ENCODE measurements at places on chromosomes 3 and 15.

DNA sequence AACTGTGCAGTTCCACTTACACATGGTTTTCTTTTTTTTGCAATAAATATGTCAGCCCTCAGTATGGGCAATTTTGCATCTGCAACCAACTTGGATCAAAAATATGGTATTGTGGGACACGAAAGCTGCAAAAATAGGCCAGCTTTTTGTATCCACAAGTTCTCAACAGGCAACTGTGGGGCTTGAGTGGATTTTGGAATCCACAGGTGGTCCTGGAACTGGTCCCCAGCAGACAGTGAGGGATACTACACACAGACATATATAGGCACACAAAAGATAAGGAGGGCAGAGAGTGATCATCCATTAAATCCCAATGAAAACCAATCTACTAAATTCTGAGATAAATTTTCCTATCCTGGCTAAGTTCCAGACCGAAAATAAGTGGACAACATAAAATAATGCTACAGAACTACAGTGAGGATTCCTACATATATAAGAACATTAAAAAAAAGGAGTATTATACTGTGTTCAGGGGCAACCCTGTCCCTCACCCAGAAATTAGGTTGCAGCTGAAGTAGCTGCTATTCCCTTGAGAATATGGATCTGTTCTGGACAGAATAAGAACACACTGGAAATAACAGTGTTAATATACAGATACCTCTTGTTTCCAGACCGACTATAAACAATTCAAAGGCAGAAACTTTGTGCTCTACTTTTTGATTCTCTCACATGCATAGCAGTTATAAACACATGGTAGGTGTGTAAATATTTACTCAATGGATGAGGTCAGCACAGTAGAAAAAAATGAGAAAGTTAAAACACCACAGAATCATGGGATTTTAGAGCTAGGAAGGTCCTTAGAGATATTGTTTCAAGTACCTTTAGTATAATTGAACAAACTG is 25.4 kb downstream of the DENND4A start:
- no peak for DNase-seq

- DNase-seq: no peak
These were observed 3.9 kb downstream of the KCNMB2 start for GRCh38 chr3:178540184-178540583.

- DNase-seq: no peak
These were observed 5.1 kb downstream of the HEMK1 start for GRCh38 chr3:50574444-50574831.

- DNase-seq: no peak
These were observed 169.4 kb downstream of the MINAR1 start for GRCh38 chr15:79601405-79602086.

- no peak for DNase-seq
These were observed 178.7 kb downstream of the THRB start for GRCh38 chr3:24315971-24316370.

DNA sequence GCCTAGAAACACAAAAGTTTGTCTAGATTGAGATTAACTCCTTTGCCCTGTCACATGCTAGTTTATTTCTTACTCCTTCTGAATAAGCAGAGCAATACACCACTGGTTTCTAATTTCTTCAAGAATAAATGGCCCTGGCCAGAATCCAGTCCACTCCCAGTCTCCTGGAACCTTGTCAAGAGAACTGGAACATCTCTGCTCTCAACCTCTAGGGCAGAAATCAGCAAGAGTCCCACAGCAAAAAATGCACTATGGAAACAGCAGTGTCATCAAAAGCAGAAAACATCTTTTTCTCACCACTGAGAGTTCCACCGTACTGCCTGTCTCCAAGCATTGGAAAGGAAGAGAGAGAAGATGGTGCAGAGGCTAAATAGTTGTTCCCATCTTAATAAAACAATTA is 35.9 kb upstream of the PPP2R3A start:
- no peak for DNase-seq

DNA sequence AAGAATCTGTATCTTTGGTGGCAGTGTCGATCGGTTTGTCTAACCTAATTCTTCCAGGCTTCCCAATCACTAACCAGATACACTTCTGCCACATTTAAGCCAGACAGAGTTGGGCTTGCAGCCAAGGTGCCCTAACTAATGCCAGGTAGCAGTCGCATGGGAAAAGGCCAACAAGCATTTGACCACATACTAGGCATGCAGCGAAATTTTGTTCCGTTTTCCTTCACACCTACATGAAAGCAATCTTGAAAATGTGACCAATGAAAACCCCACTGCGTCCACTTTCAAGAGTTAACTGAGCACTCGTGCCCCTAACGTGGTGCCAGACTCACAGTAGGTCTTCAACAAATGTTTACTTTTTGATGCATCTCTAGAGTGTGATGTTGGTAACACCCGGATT is 192.2 kb upstream of the TPM1 start:
- DNase-seq: no peak

DNA sequence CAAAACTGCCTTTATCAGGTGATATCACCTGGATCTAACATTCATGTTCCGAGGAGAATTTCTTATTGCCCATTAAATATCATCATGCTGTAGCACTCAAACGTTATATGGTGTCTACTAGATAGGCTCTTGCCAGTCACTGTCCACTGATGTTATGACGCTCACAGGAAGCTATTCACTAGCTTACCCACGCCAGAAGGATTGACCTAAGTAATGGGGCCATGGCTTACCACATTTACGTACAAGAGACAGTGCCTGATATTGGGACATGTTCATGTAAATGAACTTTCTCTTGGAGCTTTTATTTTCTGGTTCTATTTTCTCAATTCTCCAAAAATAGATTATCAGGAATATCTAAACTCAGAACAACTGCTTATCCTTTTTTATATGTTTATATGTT is 91.7 kb upstream of the NAALADL2 start:
- DNase-seq: no peak

GRCh38 chr15:49421991-49422390 is 1.1 kb upstream of the FGF7 start:
- DNase-seq: peak; percentile 0

DNA sequence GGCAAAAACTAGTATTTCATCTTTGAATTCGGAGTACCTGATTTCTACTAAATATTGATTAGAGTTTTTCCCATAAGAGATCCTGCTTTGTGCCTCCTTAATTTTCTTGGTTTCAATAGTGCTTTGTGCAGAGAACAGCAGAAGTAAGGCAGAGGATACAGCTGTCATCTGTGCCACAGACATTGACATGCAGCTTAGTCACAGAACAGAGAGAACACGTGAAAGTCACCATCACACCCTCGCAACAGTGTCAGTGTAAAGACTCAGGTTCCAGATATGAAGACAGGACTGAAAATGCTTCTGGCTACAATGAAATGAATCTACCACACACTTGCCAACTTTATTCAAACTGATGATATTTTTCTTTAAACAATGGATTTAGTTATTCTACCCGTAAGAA is 942.8 kb upstream of the CFAP20DC start:
- no peak for DNase-seq

DNA sequence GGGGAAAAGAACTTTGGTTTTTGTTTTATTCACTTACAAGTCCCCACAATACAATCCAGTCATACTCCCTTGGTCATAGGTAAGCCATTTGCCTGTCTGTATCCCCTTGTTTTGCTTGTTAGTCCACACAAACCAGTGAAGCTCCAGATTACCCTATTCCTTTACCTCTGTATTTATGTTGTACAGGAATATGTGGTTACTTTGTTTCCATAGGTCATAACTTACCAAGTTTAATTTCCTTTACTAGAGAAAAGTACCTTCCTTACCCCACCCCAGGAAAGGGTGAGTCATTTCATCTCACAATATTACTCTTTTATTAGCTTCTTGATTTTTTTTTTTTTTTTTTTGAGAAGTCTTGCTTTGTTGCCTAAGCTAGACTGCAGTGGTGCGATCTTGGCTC is 113.4 kb upstream of the LRRFIP2 start:
- DNase-seq: no peak

GRCh38 chr3:64368257-64369020 is 143.2 kb upstream of the PRICKLE2 start:
- DNase-seq: no peak

GRCh38 chr3:111808439-111808838 is 50.6 kb upstream of the PHLDB2 start:
- no peak for DNase-seq

GRCh38 chr3:15180042-15180611 is 25.9 kb upstream of the CAPN7 start:
- DNase-seq: no peak

- no peak for DNase-seq
These were observed 50.3 kb upstream of the ATP13A3 start for GRCh38 chr3:194536871-194537637.

DNA sequence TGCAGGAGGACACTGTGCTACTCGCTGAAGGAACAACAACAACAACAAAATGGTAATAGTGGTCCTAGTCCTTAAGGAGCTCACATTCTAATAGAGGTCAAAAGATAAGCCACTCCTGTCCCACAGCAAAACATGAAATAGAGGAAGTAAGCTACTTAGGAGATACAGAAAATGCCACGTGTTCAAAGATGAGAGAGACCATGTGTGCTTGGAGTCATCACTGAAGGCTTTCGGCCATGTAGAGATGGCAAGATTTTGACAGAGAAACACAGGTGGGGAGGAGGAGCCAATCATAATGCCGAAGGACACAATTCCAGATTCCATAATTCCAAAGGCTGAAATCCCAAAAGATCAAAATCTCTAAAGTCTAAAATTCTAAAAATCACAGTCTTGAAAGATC is 24.8 kb upstream of the RIOX2 start:
- DNase-seq: no peak

Data from stimulated activated CD4-positive, alpha-beta T cell treated with anti-CD3 and anti-CD28 coated beads, Interleukin-1b, Interleukin-23, amount 100 ng/mL, for 1 hour (primary cell).